Glutamatergic neuron (in vitro differentiated cells): ENCODE measurements at places on chromosomes 11 and 22. TPM values are rescaled to one million over a fixed set of nuclear protein-coding genes. Genes with fewer than 3 reads are reported as not detected.

GRCh38 chr11:112012874-112013273, 12.3 kb upstream of the DLAT start:
- DNase-seq = no peak

DNA sequence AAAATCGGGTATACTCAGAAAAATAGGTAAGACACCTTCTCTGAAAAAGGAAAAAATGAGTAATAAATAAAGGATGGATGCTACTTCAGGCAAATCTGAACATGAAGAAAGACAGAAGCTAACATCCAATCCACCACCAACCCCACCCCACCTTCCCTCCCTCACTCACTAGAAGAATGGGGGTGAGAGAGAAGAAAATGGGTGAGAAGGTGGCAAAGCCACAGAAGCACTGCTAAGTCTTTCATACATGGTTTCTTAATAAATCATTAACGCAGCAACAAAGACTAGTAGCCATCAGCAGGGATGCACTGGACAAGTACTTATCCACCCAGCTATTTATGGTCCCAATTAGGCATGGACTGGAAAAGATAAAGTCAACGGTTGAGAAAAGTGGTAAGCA, 5.9 kb downstream of the FHIP1B start:
- DNase-seq = no peak

DNA sequence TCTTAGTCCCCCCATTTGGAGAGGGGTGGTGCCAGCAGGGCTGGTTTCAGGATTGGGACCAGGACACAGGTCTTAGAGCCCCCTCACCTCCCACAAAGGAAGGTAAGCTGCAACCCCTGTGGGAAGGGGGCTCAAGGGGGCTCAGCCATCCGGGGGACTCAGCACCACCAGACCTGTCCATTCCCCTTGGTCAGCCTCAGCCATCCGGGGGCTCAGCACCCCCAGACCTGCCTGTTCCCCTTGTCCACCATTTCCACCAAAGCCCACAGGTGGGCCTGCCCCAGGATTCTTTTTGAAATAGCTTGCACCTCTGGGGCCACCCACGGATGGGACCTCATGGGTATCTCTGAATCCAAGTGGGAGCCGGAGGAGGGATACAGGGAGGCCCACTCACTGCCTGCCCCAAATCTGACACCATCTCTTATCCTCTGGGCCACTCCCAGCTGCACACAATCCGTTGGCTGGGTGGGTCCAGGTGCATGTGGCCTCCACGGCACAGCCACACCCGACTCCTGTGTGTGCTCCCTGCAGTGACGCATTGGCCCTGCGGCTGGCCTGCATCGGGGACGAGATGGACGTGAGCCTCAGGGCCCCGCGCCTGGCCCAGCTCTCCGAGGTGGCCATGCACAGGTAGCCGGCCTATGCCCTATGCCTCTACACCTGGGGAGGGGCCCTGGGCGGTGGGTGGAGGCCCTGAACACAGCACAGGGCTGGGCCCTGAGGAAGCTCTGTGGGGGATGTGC, 15.9 kb downstream of the MCAT start:
- no peak for DNase-seq

GRCh38 chr22:38221908-38222796, 20.4 kb downstream of the MAFF start:
- no peak for DNase-seq

PGAP2 gene
- total RNA-seq = 20.0 TPM

DNA sequence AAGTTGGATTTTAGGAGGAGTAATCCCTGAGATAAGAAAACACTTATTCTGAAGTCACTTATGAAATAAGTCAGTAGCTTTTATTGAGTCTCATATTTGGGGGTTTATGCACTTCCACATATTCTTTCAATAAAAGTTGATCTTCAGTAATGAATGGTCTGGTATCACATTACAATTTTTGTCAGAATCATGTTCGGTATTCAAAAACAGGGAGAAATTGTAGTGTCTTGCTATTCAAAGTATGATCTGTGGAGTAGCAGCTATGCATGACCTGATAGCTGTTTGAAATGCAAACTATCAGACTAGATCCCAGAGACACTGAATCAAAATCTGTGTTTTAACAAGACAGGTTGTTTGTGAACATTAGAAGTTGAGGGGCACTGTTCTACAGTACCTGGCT, 857.6 kb downstream of the METTL15 start:
- no peak for DNase-seq

- DNase-seq = peak; percentile 74
Measured at GRCh38 chr11:518463-519202, 11.6 kb upstream of the RNH1 start.

GRCh38 chr22:37007651-37008050, 11.6 kb downstream of the TST start:
- no peak for DNase-seq

- DNase-seq = peak; percentile 10
Measured at GRCh38 chr11:2134022-2135010, 4.9 kb downstream of the IGF2 start.

DNA sequence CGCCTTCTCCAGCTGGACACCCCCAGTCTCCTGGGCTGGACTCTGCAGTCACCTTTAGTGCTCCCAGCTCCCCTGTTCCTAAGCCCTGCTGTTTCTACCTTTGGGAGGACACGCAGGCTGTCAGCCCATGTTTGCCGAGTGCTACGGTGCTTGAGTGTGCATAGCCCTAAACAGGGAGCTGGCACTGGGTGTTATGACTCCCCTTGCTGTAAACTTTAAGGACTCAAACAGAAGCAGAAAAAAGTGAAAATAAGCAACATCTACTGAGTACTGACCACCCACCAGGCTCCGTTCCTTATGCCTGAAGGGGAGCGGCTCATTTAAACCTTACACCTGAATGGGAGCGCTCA, 7.3 kb upstream of the APOBEC3B start:
- no peak for DNase-seq

MB gene
- not detected for total RNA-seq

DNA sequence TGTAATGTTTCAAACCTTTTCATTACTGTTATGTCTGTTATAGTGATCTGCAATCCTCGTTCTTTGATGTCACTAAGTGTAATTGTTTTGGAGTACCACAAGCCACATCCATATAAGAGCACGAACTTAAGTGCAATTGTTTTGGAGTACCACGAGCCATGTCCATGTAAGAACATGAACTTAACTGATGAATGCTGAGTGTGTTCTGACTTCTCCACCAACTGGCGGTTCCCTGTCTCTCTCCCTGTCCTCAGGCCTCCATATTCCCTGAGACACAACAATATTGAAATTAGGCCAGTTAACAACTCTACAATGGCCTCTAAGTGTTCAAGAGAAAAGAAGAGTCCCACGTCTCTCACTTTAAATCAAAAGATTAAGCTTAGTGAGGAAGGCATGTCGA, 23.5 kb downstream of the TESMIN start:
- no peak for DNase-seq

DNA sequence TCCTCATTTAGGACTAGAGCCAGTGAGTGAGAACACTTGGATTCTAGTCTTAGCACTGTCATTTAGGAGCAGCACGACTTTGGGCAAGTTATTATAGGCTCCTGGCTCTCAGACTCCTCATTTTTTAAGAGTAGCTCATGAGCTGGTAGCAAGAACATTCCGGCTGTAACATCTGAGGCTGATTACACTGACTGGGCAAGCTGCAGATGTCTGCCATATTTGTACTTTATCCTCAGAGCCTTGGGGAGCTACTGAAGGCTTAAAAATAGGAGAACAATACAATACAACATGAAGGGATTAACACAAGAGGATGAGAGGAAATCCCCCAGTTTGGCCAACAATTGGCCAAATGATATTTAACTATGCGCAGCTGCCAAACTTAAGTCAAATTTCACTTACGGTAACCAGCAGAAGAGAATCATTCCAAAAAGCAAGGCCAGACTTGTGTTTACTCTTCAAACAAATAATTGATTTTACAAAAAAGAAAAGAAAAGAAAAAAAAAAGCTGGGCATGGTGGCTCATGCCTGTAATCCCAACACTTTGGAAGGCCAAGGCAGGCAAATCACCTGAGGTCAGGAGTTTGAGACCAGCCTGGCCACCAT, 113.1 kb upstream of the ARHGAP42 start:
- DNase-seq = no peak
